ENCODE measurements at places on chromosomes 2 and 18. TPM values are rescaled to one million over a fixed set of nuclear protein-coding genes. Genes with fewer than 3 reads are reported as not detected.
A peak's percentile ranks its signal among the peaks of the same experiment; 100 is the strongest.

GRCh38 chr2:171166328-171166983 lies 5.8 kb upstream of the TLK1 start:
- DNase-seq, result no peak

- DNase-seq, result no peak
These were observed 247.8 kb upstream of the KLHL29 start for GRCh38 chr2:23137166-23137565.

DNA sequence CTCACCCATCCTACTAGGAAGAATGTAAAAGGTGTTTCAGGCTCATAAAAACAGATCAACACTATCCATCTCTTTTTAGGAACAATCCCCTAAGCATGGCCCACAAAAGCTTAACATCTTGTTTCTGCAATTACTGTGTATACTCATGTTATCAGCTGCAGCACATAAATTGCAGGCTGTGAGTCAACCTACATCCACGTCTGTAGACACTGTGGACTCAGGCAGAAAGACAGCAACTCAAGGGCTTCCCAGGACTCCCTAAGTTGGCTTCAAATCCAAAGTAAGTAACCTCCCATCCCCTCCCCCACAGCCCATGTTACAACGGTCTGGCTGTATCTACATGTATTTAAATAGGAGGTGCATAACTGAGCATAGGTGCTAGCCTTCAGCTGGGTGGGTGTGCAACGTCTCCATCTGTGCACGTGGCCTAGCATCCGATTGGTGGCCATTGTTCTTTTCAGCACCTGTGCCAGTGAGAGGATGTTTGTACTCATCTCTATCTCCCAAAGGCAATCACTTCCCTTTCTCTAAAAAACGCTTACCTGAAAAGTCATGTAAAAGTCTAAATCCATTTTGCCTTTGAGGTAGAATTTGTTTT lies 30.1 kb downstream of the UXS1 start:
- no peak for DNase-seq

- DNase-seq, result peak; percentile 82
These were observed 11.2 kb downstream of the SLC66A2 start for GRCh38 chr18:79940126-79940813.

GRCh38 chr2:188406414-188406813 lies 114.7 kb downstream of the GULP1 start:
- no peak for DNase-seq

DNA sequence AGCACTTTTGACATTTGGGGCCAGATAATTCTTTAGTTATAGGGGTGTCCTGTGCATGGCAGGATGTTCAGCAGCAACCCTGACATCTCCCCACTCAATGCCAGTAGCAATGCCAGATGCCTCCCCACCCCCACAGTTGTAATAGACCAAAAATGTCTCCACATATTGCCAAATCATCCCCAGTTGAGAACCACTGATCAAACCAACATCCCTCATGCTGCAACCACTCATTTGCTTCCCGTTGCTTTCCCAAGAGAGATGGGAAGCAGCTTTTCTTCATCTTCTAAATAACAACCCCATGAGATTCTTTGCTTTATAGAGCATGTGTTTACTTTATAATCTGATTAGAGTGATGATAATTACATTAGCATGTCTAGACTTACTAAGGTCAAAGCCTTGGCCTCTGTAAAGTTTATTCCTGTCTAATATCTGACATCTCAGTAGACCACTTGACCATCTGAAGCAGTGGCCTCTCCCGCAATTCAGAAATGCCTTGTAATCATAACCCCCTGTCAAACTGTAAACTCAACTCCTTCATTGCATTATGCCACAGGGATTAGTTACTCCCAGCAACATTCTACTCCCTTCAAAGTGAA lies 28.7 kb upstream of the C1D start:
- DNase-seq, result no peak

DNA sequence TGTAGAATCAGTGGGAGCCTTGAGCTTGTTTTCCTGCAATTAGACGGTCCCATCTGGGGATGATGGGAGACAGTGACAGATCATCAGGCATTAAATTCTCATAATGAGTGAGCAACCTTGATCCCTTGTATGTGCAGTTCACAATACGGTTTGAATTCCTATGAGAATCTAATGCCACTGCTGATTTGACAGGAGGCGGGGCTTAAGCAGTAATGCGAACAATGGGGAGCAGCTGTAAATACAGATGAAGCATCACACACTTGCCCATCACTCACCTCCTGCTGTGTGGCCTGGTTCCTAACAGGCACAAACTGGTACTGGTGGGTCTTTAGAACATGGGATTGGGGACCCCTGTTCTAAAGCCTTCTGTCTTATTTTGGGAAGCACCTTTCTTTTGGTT lies 17.9 kb upstream of the NYAP2 start:
- no peak for DNase-seq

DNA sequence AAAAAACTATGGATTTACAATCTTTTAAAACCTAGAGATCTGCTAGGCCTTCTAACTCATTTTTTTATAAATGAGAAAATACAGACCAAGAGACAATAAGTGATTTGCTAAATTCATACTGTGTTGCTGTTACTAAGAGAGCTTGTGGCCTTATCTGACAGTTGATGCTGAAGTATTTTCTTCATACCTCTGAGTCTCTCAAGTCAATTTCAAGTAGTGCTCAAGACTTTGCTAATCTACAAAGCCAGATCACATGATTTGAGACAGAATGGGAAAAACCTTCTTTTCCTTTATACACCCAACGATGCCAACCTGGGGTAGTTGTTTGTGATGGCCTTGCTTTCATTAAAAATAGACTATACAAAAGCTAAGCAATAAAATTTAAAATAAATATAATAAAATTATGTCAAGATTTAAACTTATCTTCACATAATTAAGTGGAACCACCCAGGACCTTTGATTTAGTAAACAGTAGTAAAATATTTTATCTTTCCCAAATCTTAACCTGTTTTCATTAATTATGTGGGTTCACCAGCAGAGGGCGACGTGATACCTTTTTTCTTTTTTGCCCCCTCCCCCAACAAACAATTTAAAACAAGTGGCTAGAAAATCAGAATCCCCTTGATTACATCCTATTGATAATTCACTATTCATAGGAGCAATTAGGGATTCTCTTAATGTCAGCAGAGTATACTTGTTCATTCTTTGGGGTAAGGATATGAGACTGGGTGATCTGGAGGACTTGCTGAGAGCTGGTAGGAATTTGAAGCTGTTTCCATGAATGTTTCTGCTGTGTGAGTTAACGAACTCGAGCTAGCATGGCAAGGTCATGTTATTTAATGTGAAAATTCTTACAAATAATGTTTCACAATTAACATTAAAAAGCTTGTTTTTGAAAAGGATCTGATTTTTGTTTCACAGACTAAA lies 49.6 kb upstream of the SLC5A7 start:
- DNase-seq, result no peak

DNA sequence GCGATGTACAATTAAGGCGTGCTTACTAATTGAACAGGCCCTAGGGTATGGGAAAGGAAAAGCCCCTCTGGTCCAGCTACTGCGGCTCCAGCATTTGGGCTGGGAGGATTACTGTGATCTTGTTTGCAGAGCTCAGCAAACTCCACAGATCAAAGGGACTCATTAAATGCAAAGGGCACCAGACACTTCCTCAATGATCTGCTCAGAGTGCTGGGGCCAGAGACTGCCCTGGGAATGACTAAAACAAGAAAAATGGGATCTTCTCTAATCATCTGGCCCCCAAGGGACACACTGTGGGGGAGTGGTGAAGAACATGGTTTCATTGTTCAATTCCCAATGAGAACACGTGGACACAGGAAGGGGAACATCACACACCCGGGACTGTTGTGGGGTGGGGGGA lies 85.0 kb downstream of the MARCHF4 start:
- no peak for DNase-seq

- DNase-seq, result peak; percentile 77
These were observed 799 bp upstream of the KIF1A start for GRCh38 chr2:240820607-240821428.

DNA sequence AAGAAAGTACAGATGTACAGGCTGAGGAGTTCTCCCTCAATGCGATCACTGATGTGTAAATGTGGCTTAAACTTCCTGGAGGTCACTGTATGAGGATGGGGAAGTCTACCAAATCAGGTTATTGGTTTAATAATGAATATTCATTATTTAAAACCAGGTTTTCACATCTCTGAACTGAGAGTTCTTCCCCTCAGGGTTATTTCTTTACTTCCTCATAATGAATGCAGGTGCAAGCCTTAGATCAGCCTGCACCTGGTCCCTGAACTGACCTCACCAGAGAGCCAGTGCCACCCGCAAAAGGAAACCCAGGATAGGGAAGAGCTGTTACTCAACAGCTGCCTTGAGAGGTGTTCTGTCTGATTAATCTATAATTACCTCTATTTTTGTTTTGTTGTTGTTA lies 369.0 kb downstream of the EPHA4 start:
- DNase-seq, result no peak

Gene TEX44
- not detected for total RNA-seq

DNA sequence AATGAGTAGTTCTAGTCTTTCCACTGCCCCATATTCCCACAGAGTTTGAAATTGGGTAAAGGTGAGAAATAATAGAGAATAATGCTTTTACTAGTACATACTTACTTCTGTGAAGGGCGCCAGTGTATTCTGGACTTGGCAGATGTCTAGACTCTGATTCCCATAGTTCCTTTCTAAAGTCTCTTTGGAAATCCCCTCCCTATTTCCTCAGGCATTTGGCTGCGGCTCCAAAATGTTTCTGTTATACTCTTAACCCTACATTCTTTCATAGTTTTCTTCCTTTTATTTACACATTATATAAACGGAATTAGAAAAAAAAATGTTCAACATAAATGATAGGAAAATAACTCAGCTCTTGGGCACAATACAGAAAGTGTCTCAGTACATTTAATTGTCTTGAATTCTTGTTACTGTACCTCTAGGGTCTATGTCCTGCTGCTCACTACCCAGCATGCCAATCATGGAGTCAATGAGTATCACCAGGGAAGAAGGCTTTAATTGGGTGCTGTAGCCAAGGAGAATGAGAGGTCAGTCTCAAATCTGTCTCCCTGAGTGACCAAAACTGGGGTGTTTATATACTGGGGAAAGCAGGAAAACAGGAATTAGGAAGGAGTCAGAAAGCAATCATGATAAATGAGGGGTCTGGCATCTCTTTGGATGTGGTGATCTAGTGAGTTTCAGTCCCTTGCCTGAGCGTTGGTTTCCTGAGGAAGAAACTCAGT lies 147.8 kb upstream of the MMADHC start:
- no peak for DNase-seq

DNA sequence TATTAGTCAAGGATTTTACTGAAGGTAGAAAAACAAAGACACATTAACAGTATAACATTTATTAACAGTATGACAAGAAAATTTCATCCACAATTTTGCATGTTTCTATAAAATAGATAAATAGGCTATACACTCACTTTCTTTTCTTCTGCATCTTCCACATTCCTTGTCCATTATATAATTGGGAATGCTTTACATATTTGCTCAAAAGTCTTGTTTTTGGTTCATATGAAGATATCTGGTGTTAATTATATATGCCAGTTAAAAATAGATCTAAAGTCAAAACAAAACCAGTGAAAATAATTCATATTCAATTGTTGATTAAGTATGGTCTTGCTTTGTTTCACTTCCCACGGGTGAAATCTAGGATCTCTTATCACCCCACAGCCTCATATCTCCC lies 53.4 kb downstream of the SERPINB7 start:
- DNase-seq, result no peak

Gene DPY30
- total RNA-seq, result 44.8 TPM

Gene YPEL5
- total RNA-seq, result 124 TPM

Gene CRYGC
- not detected for total RNA-seq

Gene DUSP11
- 14.8 TPM for total RNA-seq

DNA sequence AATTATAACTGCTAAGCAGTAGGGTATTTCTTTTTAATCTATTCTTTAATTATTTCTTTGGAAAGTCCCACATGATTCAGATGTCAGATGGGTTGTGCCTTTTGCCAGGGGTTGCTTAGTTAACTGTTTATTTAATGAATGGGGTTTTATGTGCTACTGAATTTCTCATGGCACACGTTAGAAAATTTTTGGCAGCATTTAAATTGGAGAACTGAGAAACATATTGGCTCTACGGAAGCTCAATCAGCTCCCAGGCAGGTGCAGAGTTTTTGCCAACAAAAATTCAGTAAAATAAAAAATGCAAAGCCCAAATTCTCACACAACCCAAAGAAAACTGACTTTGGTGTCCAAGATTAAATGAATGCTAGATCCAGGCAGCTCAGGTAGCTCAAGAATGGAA lies 467.2 kb downstream of the NRXN1 start:
- no peak for DNase-seq

Gene FABP1
- 6.9 TPM for total RNA-seq

Gene CRYGB
- not detected for total RNA-seq

GRCh38 chr2:160229591-160229990 lies 29.5 kb upstream of the ITGB6 start:
- DNase-seq, result no peak

GRCh38 chr2:100647709-100648108 lies 84.9 kb downstream of the PDCL3 start:
- no peak for DNase-seq

Gene ALK
- total RNA-seq, result 1.0 TPM

Gene SERPINB7
- total RNA-seq, result not detected
